ENCODE measurements at places on chromosomes 7 and 10.

- no peaks in the 10 kb centered on the region for H3K36me3 ChIP-seq
- H3K27me3 ChIP-seq: no peaks in the 10 kb centered on the region
- H3K4me3 ChIP-seq: peak overlapping the region; percentile 80
- H3K27ac ChIP-seq: peak overlapping the region; percentile 93
Measured at GRCh38 chr10:119537953-119538630, 4.4 kb downstream of the RGS10 start.

DNA sequence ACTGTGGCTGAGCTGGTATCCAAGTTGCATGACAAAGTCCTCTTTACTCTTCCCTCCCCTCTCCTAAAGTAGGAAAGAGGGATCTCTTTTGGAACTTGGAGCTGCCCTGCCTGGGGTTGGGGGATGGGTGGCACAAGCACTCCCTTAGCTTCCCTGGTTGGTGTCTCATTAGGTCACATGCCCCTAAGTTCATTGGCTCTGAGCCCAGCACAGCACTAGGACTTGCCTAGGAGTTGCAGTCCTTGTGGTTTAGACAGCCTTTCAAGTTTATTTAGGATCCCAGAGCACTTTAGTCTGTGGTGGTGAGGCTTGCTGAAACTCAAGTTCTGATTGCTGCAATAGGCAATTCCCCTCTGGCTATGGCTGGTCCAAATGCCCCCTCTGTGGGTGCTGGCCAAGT, 281.4 kb downstream of the NXPH1 start:
- no peaks in the 10 kb centered on the region for H3K27me3 ChIP-seq
- no peak overlapping the region for H3K27ac ChIP-seq
- H3K4me3 ChIP-seq: no peak overlapping the region
- no peaks in the 10 kb centered on the region for H3K36me3 ChIP-seq
- H3K4me1 ChIP-seq: no peaks in the 10 kb centered on the region

GRCh38 chr10:69080226-69080625, 7.7 kb upstream of the SRGN start:
- H3K4me1 ChIP-seq: peaks cover 6% of the 10 kb centered on the region
- H3K27me3 ChIP-seq: no peaks in the 10 kb centered on the region
- no peak for DNase-seq
- H3K27ac ChIP-seq: no peak overlapping the region
- H3K4me3 ChIP-seq: no peak overlapping the region
- H3K36me3 ChIP-seq: no peaks in the 10 kb centered on the region

- peaks cover 12% of the 10 kb centered on the region for H3K4me1 ChIP-seq
- H3K27me3 ChIP-seq: no peaks in the 10 kb centered on the region
- H3K27ac ChIP-seq: peak overlapping the region; percentile 45
- H3K4me3 ChIP-seq: no peak overlapping the region
- no peak for DNase-seq
Measured at GRCh38 chr7:37215290-37215923, 233.3 kb downstream of the ELMO1 start.

DNA sequence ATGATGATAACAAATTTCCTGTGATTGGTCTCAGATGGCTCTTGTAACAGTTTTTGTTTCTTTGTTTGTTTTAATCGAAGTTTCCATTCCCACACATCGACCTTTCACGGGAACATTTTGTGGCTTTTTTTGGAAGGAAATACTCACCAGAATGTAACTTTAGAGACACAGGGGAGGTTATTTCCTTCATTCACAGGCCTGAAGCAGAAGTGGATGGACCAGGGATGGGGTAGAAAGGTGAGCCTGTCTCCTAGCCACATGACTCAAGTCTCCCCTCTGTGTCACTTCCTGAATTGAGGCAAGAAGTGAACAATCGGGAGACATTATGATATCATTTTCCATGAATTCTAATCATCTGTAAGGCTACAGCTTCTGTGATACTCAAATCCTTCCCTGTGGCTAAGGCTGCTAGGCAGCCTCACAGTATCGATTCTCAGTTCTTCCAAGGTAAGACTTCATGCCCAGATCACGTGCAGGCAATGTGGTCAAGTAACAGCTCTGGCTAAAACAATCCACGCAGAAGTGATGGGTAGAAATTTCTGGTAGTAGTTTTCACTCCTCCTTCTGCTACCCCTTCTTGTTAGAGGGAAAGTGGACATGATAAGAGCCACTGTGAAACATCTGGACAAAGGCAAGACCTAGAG, 203.9 kb upstream of the NEBL start:
- H3K27ac ChIP-seq: no peak overlapping the region
- H3K4me1 ChIP-seq: no peaks in the 10 kb centered on the region
- H3K4me3 ChIP-seq: no peak overlapping the region
- no peaks in the 10 kb centered on the region for H3K27me3 ChIP-seq

GRCh38 chr7:115680921-115681320, 349.6 kb downstream of the TFEC start:
- DNase-seq: no peak
- no peaks in the 10 kb centered on the region for H3K36me3 ChIP-seq

- no peak for DNase-seq
- H3K27ac ChIP-seq: no peak overlapping the region
- no peaks in the 10 kb centered on the region for H3K36me3 ChIP-seq
Measured at GRCh38 chr10:43041422-43042342, 35.2 kb upstream of the RET start.

GRCh38 chr10:100890141-100890672, 22.6 kb upstream of the SLF2 start:
- no peak overlapping the region for H3K27ac ChIP-seq
- no peak overlapping the region for H3K4me3 ChIP-seq
- peaks cover 7% of the 10 kb centered on the region for H3K36me3 ChIP-seq

GRCh38 chr10:104434601-104435000, 81.0 kb downstream of the CFAP58 start:
- peaks cover 44% of the 10 kb centered on the region for H3K27me3 ChIP-seq
- no peak overlapping the region for H3K27ac ChIP-seq
- no peaks in the 10 kb centered on the region for H3K4me1 ChIP-seq
- H3K36me3 ChIP-seq: no peaks in the 10 kb centered on the region

DNA sequence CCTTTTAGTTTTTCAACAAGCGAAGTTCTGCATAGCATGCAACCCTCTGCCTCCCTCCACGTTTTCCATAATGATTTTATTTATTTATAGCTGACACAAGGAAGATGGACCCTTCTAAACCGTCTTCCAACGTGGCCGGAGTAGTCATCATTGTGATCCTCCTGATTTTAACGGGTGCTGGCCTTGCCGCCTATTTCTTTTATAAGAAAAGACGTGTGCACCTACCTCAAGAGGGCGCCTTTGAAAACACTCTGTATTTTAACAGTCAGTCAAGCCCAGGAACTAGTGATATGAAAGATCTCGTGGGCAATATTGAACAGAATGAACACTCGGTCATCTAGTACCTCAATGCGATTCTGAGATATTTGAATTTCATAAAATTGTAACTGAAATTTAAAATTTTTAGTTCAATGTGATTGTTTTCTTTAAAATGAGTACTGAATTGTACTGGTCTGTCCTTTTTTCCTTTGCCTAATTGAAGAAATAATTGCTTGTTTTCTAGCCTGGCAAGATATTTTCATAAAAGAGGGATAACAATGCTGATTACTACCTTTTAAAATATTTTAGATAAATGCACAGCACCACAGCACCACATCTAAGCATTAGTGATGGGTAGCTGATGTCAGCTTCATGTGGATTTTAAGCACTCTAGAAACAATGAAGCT, 41.5 kb upstream of the SLC39A12 start:
- no peak overlapping the region for H3K4me3 ChIP-seq
- no peak for DNase-seq
- H3K4me1 ChIP-seq: no peaks in the 10 kb centered on the region
- H3K27me3 ChIP-seq: peaks cover 30% of the 10 kb centered on the region
- no peaks in the 10 kb centered on the region for H3K36me3 ChIP-seq
- no peak overlapping the region for H3K27ac ChIP-seq

DNA sequence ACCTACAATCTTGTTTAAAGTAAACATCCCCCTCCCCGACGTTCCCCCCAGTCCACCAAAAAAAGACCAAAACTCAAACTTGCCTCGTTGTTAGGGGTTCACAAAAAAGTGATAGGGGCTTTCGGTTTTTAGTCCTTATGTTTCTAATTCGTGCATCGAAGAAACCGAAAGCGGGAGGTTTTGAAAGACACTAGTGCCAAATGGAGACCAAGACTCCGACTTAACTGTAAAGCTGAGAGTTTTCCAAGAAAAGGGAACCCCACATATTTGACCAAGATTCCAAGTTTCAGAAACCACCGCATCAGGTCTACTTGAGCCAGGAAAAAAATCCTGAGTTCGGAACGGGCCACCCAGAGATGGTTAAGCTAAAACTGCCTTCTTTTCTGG, 534 bp downstream of the PSMA2 start:
- peaks cover 6% of the 10 kb centered on the region for H3K36me3 ChIP-seq
- peak overlapping the region; percentile 98 for H3K27ac ChIP-seq
- no peak for DNase-seq
- peak overlapping the region; percentile 100 for H3K4me3 ChIP-seq
- H3K27me3 ChIP-seq: no peaks in the 10 kb centered on the region

DNA sequence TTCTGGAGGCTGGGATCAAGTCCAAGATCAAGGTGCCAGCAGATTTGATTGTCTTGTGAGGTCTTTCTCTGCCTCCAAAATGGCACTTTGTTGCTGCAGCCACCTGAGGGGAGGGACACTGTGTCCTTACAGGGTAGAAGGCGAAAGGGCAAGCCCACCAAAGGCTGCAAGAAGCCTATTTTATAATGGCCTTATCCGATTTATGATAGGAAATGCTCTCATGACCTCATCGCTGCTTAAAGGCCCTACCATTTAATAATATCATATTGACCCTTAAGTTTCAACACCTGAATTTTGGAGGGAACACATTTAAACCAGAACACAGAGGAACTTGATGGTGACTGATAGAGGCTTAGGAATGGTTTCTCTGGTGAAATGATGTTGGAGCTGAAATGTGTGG, 296.5 kb downstream of the TWIST1 start:
- no peak overlapping the region for H3K4me3 ChIP-seq
- H3K27ac ChIP-seq: no peak overlapping the region

DNA sequence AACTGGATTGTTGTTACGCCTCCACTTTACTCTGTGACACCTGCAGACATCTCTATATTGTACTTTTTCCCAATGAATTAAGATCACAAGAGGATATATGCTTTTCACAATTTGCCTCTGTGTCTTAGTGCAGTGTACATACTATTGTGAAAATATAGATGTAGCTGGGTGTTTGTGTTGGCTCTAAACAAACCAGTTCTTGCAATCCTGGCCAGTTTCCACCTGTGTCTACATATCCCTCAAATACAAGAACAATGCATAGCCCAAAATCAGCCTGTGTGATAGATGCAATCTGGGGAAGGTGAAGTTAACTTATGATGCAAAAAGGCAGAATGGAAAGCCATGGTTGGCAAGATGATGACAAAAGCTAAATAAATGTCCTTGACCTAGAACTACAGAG, 36.5 kb upstream of the DLD start:
- peak overlapping the region; percentile 19 for H3K27ac ChIP-seq
- no peak for DNase-seq
- no peaks in the 10 kb centered on the region for H3K27me3 ChIP-seq
- H3K4me3 ChIP-seq: no peak overlapping the region
- peaks cover 33% of the 10 kb centered on the region for H3K4me1 ChIP-seq
- H3K36me3 ChIP-seq: peaks cover 5% of the 10 kb centered on the region

DNA sequence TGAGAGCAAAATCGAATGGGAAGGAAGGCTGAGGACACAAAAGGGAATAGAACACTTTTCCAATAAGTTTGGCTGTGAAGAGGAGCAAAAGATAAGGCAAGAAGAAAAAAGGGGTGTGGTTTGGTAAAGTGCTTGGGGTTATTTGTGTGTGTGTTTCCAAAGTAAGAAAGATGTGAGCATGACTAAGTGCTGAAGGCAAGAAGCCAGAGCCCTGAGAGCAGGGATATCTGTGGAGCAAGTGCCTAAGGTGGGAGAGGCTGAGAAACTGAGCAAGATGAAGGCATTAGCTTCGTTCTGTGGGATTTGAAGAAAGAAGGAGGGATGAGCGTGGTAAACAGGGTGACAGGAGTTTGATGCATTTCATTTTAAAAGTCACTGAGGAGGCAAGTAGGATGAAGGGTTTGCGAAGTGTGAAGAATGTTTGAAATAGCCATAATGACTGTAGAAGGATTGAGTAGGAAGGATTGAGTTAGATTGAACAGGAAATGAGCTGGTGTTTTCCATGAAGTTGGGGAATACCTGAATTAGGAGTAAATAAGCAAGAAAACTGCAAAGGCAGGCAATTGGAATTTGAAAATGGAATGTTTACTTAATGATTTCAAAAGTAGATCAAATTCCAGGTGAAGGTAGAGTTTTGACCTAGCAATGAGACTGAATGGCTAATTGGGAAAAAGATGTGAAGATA, 19.9 kb upstream of the SP4 start:
- DNase-seq: no peak
- no peak overlapping the region for H3K27ac ChIP-seq
- peaks cover 18% of the 10 kb centered on the region for H3K4me1 ChIP-seq
- peaks cover 7% of the 10 kb centered on the region for H3K36me3 ChIP-seq
- no peak overlapping the region for H3K4me3 ChIP-seq

GRCh38 chr7:90655566-90655965, 59.4 kb downstream of the CDK14 start:
- no peaks in the 10 kb centered on the region for H3K4me1 ChIP-seq
- DNase-seq: no peak
- no peak overlapping the region for H3K4me3 ChIP-seq
- H3K36me3 ChIP-seq: no peaks in the 10 kb centered on the region

DNA sequence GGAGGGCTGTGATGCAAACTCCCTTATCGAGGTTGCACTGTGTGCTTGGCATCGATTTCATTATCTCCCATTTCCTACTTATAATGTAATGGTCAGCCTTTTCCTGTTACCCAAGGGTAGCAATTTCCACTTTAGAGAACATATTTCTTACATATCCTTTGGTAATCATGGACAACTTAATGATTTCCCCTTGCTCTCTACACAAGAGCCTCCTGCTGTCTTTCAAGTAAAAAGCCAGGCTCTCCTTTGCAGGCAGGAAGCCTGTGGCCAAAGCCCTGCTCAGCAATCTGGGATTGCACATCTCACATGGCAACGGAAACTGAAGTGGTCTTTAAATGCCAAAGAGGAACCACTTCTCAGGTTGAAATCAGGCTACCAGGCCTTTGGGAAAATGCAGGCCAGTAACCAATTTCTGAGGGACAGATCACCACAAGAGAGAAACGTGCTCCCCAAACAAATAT, 86.7 kb upstream of the IKZF1 start:
- H3K36me3 ChIP-seq: no peaks in the 10 kb centered on the region
- H3K4me3 ChIP-seq: no peak overlapping the region

- H3K4me1 ChIP-seq: peaks cover 2% of the 10 kb centered on the region
- peaks cover 6% of the 10 kb centered on the region for H3K36me3 ChIP-seq
- H3K4me3 ChIP-seq: no peak overlapping the region
Measured at GRCh38 chr7:128732521-128733277, 6.5 kb upstream of the CALU start.

GRCh38 chr7:136061433-136061832, 84.3 kb upstream of the MTPN start:
- peaks cover 3% of the 10 kb centered on the region for H3K36me3 ChIP-seq
- no peak overlapping the region for H3K27ac ChIP-seq
- H3K4me1 ChIP-seq: peaks cover 12% of the 10 kb centered on the region
- H3K4me3 ChIP-seq: no peak overlapping the region

GRCh38 chr10:43160046-43160920, 22.0 kb downstream of the CSGALNACT2 start:
- H3K36me3 ChIP-seq: peaks cover 18% of the 10 kb centered on the region
- no peaks in the 10 kb centered on the region for H3K27me3 ChIP-seq
- no peak overlapping the region for H3K4me3 ChIP-seq
- no peak for DNase-seq
- peak overlapping the region; percentile 79 for H3K27ac ChIP-seq

Measured in T-helper 17 cell (primary cell).